ENCODE measurements at places on chromosomes 11 and 22.

GRCh38 chr11:25094085-25094802 is 597.4 kb downstream of the LUZP2 start:
- DNase-seq = no peak

DNA sequence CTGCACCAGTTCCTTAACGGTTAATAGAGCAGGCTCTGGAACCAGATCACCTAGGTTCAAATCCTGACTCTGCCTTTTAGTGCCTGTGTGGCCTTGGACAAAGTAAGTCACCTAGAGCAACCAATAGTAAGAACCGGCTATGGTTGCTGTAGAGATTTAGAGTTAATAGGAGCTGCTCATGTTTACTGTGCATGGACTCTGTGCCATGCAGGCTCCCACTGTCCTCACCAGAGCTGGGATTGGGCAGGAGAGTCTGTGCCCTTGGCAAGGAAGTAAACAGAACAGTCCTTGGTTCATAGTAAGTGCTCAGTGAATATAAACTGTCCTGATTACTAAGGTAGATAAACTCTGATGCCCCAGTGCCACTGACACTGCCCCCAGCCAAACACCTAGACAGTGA is 1.4 kb upstream of the TP53I11 start:
- DNase-seq = no peak

GRCh38 chr11:64093233-64094039 is 57.7 kb downstream of the FLRT1 start:
- no peak for DNase-seq

DNA sequence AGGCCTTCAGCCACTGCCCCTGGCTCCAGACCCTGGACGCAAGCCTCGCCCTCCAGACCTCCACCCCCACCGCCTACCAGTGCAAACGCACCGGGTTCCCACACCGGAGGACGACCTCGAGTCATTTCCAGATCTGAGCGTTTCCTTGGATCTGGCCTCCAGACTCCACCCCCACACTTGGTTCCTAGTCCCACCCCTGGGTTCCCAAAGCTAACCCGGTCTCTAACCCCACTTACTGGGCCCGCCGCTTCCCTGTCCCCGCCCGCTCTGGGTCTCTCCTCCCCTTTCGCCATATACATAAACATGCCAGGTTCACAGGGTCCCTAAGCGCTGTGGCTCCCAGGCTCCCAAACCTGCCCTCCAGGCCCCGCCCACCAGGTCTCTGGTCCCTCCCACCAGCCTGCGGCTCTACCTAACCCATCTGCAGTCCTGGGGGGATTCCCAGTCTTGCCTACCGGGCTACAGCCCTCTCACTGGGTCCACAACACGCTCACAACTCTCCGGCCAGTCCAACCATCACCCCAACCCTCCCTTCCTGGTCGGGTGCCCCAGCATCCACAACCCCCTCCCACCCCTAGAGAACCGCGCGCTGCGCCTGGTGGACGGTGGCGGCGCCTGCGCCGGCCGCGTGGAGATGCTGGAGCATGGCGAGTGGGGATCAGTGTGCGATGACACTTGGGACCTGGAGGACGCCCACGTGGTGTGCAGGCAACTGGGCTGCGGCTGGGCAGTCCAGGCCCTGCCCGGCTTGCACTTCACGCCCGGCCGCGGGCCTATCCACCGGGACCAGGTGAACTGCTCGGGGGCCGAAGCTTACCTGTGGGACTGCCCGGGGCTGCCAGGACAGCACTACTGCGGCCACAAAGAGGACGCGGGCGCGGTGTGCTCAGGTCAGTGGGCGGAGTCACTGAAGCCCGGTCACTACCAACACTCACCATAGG is 36.7 kb downstream of the CD6 start:
- no peak for DNase-seq

DNA sequence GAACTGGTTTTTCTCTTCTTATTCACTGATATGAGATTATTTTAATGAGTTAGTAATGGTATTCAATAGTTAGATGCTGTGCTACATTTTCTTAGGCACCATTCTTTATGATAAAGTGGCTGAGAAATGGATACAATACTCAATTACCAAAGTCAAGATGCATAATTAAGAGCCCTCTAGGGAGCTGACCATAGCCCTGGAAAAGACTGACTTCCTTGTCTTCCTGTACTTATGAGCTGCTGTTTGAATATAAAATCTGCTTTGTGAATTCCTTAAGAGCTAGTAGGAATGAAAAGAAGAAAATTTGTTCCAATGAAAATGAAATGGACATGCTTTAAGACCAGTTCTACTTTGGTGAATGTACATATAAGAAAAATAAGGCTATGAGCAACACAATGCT is 452.3 kb downstream of the KCNA4 start:
- DNase-seq = no peak

- DNase-seq = no peak
These were observed 18.3 kb downstream of the RCN1 start for GRCh38 chr11:32109138-32109537.

DNA sequence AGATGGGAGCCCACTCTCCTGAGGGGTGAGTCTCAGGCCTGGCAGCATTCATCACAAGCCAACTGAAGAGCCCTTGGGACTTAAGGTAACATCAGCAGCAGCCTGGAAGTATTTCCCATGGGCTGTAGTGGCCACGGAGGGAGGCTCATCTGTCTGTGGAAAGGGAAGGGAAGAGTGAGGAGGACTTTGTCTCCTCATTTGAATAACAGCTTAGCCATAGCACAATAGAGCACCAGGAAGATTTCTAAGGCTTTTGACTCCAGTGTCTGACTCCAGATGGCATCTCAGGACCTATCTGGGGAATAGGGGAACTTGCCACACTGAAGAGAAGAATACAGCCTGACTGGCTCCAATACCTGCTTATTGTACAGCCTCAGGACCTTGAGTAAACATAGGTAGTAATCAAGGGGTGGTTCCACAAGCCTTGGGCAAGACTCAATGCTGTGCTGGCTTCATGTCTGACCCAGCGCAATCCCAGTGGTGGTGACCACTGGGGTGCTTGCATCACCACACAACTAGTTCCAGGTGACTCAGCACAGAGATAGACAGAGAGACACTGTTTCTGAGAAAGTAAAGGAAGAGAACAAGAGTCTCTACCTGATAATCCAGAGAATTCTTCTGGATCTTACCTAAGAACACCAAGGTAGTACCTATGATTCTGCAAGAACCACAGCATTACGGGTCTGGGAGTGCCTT is 510.5 kb upstream of the CCDC179 start:
- no peak for DNase-seq

DNA sequence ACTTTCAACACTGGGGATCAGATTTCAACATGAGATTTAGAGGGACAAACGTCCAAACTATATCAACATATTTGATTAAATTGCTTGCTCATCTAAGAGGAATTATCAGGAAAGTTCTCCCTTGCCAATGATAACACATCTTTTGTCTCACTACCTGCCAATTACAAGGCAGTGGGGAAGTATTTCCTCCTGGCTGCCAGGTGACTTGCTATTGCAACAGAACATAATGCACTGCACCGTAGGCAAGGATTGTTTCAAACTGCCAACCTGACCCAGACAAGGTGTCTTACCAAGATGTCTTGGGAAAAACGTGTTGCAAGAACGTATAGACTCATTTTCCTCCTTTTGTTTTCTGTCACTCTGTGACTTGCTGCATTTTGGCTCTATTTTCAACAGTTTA is 711.6 kb downstream of the METTL15 start:
- no peak for DNase-seq

DNA sequence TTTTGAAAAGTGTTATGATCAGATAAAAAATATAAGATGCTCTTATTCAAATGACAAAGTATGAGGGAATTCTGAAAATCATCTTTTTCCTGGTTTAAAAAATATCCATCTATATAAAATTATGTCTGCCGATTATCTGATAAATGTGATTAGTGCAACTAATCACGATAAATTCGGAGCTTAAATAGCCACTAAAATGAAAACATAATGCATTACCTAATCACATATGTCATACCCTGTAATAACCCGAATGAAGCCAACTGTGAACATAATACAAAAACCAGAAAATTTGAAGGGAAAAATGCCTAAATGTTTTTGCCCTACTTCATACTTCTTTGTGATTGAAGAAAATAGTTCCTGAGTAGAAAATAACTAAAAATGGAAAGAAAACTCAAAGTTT is 808.4 kb upstream of the LUZP2 start:
- no peak for DNase-seq

DNA sequence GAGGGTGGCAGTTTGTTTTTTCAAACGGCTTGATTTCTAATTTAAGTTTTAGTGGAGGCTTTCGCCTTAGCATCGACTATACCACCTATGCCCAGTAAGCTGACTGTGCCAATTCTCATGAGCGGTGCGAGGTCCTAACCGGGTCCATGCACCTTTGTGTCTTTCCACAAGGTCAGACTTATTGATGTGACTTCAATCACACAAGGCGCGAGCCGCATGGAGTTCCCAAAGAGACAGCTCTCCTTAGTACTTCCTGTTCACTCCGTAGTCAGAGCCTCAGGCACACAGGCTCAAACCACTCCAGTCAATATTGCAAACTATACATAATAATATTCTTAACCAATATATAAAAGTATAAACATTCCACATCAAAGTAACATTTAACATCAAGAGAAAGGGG is 18.2 kb downstream of the ST14 start:
- DNase-seq = no peak

DNA sequence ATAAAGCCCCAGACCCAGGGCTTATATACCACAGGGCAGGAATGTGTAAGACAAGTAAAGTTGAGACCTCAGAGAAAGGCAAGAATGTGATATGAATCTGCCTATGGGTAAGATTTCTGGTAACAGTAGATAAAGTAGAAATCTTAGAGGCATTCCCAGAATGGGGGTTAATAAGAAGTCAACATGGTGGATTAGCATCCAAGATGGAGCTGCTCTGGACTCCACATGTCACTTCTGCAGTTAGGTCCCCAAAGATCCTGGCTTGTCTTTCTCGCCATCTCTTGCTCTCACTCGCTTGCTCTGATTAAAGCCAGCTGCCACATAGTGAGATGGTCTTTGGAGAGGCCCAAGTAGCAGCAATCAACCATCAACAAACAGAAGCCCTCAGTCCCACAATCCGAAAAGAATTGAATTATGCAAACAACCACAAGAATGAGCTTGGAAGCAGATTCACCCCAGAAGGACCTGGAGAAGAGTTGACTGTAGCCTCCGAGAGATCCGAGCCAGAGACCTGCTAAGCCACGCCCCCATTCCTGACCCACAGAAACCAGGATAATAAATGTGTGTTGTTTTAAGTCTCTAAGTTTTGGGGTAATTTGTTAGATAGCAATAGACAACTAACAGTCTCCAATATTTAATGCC is 5.4 kb upstream of the C11orf86 start:
- no peak for DNase-seq

GRCh38 chr11:13283636-13284035 is 6.0 kb downstream of the BMAL1 start:
- DNase-seq = no peak

- no peak for DNase-seq
These were observed 285.9 kb downstream of the BRD1 start for GRCh38 chr22:49541693-49542230.

GRCh38 chr11:18304745-18305144 is 17.2 kb downstream of the HPS5 start:
- DNase-seq = no peak

DNA sequence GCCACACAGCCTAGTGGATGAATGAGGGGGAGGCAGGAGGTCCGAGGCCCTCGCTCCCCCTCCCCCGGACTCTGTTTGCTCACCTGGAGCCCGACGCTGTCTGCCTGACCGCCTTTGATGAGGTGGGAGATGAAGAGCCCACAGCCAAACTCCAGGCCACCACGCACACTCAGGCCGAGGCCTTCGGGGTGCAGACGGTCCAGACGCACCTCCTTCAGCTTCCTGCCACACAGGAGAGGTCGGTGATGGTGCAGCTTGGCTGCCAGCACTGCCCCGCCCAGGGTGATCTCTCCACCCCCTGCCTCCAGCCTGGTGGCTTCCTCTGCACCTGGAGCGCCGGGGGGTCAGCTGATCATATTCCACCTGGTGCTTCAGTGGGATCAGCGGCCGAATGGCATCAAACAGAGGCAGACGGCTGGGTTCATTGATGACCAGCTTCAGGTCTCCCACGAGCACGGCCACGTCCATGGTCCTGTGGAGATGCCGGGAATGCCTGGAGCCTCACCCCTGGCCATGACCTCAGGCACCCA is 13.1 kb downstream of the USH1C start:
- no peak for DNase-seq

GRCh38 chr11:15204711-15205110 is 90.0 kb downstream of the INSC start:
- DNase-seq = no peak

DNA sequence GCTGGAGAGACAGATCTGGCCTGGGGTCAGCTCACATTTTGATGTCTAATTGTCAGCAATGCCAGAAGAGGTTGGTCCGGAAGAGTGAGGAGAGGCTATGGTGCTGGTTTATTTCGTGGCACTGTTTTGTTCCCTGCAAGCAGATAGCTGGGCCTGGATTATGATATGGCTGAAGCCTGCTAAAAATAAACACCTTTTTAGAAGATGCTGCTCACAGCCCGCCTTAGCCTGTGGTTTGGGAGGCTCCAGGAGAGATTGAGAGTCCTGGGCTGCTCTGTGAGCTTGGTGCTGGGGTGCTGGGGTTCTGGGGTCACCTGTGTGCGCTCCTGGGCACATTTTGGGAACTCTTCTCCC is 29.6 kb upstream of the ALX4 start:
- DNase-seq = no peak

All from stimulated activated CD8-positive, alpha-beta memory T cell treated with anti-CD3 and anti-CD28 coated beads, Interleukin-4, amount 100 ng/mL, for 1 hour (primary cell).